Kidney epithelial cell (primary cell): ENCODE measurements at places on chromosomes 1 and 21. TPM values are rescaled to one million over a fixed set of nuclear protein-coding genes. Genes with fewer than 3 reads are reported as not detected.

The SPRR1A gene
- total RNA-seq: not detected in 2 replicates

The ZFYVE9 gene
- 17.1 and 18.4 TPM in 2 replicates for total RNA-seq

The PCAT6 gene
- 0.48 TPM in 1 of 2 replicates, not detected in the other for total RNA-seq

The CELA2A gene
- not detected in 2 replicates for total RNA-seq

GRCh38 chr1:113947388-113948107 is 18.4 kb downstream of the HIPK1 start:
- no peak for DNase-seq

DNA sequence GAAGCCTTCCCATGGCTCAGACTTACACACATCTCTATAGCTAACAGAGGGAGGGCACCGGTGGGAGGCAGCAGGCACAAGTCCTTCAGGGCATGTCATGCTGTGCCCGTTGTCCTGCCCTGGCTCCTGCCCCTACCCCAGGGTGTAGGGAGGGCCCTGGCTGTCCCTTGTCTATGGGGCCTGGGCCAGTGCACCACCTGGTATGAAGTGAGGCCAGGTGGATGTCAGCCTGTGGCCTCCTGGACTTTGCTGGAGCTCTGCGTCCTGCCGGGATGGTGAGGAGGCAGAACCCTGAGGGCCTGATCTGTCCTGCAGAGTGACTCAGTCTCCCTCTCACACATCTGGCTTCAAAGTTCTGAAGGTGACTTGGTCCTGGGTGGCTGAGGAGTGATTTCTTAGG is 47.3 kb upstream of the GPR37L1 start:
- DNase-seq: no peak

- DNase-seq: no peak
Observed at GRCh38 chr1:99645203-99645602, 710 bp upstream of the PALMD start.

The TIAM1 gene
- total RNA-seq: 6.5 and 6.7 TPM in 2 replicates

GRCh38 chr1:243216741-243217140 is 38.3 kb downstream of the CEP170 start:
- no peak for DNase-seq

GRCh38 chr1:230750986-230751625 is 3.9 kb downstream of the CAPN9 start:
- no peak for DNase-seq

GRCh38 chr1:157141212-157141855 is 3.1 kb upstream of the ETV3 start:
- no peak for DNase-seq

DNA sequence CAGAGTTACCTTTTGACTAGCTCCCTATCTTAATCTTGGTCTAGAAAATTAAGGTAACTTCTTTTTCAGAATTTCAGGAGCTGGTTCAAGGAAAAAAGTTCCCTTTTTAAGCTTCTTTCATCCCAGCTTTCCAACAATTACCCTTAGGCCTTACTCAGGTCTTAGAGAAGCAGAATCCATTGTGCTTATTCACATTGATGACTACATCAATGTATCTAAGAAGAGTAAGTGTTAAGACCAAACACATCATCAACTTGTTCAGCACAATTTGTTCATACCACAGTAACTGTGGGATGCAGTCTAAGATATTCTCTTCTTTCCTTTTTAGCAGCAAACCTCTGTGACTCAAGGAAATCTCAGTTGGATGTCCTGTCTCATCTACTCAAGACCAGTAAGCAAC is 4.1 kb downstream of the MRPL9 start:
- no peak for DNase-seq

The PGBD5 gene
- total RNA-seq: 54.0 and 70.7 TPM in 2 replicates

The TACSTD2 gene
- total RNA-seq: 169 and 183 TPM in 2 replicates

The MR1 gene
- total RNA-seq: 2.5 and 3.1 TPM in 2 replicates

GRCh38 chr1:233140974-233141373 is 154.6 kb downstream of the PCNX2 start:
- no peak for DNase-seq

- DNase-seq: no peak
Observed at GRCh38 chr1:183024317-183025009, 1.2 kb downstream of the LAMC1 start.

DNA sequence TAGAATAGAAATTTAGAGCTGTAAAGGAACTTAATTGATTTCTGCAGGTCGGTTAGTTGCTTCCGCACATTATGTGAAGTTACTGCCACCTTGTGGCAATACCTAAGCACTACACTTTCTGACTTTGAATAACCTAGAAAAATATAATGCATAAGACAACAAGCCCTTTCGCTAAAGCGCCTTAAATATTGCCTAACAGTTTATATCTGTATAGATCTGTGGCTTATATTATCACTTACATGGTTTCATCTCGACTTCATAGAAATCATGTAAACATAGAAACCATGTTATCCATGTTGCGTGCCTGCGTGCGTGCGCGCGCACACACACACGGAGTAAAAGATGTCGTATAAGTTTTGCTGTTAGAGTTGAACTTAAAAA is 10.9 kb upstream of the IFI16 start:
- no peak for DNase-seq

The PLA2G2D gene
- total RNA-seq: not detected in 2 replicates
